ENCODE measurements at places on chromosomes 7 and 10.

- no peak for DNase-seq
These were observed 148.7 kb downstream of the C1GALT1 start for GRCh38 chr7:7330997-7331396.

DNA sequence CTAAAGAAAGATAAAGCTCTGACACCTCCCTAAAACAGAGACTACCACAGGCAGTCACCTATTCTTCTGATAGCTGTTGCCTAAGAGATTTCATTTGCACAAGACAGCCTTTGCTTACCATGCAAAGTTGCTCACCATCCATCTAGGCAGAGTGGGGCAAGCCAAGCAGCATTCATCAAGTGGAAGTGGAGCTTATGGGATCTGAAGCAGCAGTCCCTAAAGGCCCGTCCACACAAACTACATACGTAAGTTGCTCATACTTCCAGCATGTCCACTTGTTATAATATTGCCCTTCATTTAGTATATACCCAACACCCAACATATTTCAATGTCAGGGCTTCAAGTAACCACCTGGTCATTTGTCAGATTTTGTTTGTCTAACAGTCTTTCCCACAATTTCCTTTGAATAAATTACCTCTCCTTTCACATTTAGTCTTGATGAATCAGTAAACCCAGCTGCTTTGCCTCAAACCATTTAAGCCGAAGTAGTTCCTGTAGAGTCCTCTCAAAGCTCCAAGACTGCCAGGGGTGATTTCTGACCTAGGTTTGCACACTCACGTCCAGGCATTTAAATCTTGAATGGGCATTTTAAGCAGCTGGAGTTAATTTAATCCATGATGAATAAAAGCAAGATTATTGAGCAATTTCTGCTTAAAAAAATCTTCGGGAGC, 67.9 kb downstream of the ATAD1 start:
- DNase-seq: no peak

GRCh38 chr10:43796781-43797180, 148.1 kb upstream of the ZNF32 start:
- DNase-seq: no peak

DNA sequence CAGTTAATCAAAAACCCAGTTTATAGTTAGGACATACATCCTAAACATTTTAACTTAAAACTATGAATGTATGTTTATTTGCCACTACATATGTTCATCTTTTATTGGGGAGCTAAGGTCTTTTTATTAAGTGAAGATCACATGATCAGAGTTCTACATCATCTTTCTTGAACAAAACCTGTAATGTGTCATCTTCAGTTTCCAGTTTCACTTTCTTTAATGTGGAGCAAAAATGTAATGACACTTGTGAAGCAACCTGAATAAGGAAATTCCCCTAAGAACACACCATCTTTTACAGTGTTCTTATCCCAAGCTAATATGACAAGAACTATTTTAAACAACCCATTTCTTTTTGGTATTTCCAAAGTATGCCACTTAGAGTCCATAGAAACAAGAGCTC, 166.7 kb upstream of the BET1 start:
- DNase-seq: peak; percentile 1

- DNase-seq: no peak
These were observed 225.8 kb downstream of the EXOC4 start for GRCh38 chr7:133478591-133479135.

- DNase-seq: no peak
These were observed 1.8 kb upstream of the WASL start for GRCh38 chr7:123750389-123751230.

All from naive thymus-derived CD4-positive, alpha-beta T cell (primary cell).